ENCODE measurements at places on chromosomes 5 and 9.

GRCh38 chr5:10337986-10338385 is 15.5 kb upstream of the MARCHF6 start:
- no peak for DNase-seq

- DNase-seq = no peak
Measured at GRCh38 chr5:135955525-135955924, 742 bp upstream of the LECT2 start.

DNA sequence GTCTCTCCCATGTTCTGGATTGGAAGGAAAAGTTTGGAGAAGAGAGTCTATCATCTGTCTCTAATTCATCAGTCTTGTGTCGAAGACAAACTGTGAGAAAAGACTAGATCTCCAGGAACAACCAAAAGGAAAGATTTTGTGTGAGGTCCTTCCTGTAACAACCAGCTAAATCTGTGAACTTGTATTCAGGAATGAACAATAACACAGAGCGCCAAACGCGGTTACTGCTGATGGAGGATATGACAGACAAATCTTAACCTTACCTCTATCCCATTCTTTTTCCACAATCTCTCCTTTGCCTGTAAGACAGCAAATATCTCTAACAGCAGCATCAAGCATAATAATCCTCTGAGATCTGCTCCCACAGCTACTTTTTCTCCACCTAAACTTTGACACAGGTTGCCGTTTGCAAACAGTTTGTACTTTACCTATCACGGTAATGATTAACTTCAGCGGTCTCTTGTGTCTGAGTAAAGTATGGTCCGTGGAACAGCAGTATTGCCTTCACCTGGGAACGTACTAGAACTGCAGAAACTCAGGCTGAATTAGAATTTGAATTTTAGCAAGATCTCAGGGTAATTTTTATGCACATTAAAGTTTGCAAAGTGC is 387.6 kb downstream of the ELAVL2 start:
- DNase-seq = no peak

DNA sequence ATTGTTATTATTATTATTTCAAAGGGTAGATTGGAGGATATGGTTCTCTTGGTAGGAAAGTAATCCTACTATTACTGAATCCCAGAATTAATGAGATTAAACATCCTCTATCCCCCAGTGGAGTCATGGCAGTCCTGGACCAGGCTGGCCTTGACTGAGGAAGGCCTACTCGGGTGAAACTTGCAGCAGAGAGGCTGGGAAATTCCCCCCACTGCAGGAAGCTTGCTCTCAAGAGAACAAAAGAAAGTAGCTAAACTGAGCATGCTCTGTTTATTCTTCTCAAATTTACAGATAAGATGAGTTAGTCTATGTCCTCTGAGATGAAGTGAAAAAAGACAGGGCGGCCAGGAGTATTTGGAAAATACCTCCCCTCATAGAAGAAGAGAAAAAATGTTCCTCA is 233.9 kb upstream of the RPS23 start:
- DNase-seq = no peak

DNA sequence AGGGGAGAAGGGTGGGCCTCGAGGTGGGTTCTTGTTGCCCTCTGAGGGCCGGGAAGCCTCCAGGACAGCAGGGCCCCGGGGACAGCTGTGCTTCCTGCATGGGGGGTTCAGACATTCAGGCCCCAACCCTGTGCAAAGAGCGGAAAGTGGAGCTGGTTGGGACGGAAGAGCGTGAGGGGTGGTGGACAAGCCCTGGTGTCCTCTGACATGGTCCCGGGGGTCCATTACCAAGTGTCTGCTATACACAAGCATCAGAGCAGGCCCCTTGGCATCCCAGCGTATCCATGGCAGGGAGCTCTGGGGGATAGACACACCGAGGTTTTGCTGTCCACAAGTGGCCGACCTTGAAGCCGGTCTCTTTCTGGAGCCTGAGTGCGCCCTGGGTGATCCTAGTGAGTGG is 9.3 kb downstream of the PLPP7 start:
- DNase-seq = no peak

DNA sequence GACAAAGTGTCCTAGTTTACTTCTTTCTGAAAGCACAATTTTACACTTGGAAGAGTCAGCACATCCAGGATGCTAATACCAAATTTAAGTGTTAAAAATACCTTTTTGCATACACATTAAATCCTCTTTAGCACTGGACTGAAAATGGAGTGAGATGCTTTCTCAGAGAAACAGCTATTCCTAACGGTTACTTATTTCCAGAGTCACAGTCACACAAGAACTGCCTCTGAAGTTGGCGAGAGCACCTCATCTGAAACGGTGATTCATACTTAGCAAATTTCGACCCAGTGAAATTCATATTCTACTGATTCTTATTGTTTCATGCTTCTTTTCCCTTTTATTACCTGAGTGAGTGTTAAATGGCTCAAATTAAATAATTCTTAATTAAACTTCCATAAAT is 12.2 kb downstream of the CDH18 start:
- no peak for DNase-seq

- DNase-seq = no peak
Measured at GRCh38 chr5:23234197-23234596, 273.2 kb upstream of the PRDM9 start.

DNA sequence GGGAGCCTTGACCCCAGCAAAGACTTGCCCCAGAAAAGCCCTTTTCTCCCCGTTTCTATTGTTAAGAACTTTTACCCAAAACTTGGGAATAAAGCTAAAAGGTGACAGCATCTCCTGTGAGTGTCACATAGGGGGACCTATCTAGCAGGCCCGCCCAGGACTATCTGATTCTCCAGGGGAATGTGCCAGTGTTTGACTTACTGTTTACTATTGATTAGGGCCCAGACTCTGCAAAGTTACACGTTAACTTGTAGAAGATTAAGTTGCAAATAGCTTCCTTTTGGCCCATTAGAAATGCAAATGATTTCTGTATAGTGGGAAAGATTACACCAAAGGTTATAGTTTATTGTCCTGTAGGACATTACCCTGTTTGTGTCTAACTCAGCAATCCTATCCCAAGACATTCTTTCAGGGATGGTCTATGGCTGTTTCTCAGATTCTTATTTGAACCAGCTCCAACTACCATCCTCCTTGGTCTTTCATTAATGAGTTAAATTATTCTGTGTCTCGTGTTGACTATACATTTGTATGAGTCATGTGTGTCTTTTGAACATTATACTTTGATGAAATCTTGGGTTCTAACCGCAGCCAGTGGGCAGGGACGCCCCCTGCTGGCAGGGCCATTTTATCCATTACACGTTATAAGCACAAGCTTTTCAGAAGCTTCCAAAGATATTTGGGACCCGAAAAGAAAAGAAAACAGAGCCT is 60.7 kb downstream of the HRH2 start:
- no peak for DNase-seq

- DNase-seq = no peak
Measured at GRCh38 chr5:77418601-77419581, 73.2 kb downstream of the WDR41 start.

- DNase-seq = no peak
Measured at GRCh38 chr5:101995585-101995984, 300.5 kb downstream of the SLCO4C1 start.

DNA sequence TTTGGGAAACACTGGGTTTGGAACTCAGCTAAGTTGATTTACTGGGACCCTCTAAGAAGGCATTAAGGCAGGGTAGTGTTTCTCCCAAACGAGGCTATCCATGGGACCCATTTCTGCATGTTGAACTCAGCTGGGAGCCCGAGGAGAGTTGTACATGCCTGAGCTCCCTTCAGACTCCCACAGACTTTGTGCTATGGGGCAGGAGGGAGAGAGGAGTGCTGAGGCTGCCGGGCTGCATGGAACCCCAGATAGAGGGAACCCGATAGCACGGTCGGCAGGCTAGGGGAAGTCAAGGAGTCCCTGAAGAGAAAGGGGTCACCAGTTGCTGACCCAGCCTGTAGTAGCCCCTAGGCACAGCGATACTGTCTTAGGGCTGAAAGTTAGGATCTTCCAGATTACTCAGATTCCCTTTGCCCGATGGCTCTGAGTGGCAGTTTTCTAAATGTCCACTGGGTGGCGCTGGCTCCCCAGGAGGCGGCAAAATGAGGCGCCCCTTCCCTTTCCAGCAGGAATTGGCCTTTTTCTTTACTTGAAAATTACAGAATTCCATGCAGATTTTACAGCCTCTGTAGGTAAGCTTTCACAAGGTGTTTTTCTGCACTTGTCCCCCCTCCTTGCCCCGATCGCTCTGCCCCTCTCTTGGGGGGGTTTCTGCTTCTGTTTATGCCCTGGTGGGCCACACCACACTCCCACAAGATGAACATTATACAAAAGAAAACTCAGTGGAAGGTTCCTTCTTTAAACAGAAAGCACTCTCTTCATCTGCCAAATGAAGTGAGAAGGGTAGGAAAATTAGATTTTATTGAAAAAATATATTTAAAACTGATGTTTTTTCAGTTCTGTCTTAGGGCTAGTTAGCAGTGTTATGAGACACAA is 17.8 kb downstream of the NANS start:
- peak; percentile 27 for DNase-seq

- DNase-seq = no peak
Measured at GRCh38 chr5:53191548-53192165, 82.1 kb upstream of the MOCS2 start.

- DNase-seq = no peak
Measured at GRCh38 chr5:143024228-143024920, 254.2 kb downstream of the ARHGAP26 start.

DNA sequence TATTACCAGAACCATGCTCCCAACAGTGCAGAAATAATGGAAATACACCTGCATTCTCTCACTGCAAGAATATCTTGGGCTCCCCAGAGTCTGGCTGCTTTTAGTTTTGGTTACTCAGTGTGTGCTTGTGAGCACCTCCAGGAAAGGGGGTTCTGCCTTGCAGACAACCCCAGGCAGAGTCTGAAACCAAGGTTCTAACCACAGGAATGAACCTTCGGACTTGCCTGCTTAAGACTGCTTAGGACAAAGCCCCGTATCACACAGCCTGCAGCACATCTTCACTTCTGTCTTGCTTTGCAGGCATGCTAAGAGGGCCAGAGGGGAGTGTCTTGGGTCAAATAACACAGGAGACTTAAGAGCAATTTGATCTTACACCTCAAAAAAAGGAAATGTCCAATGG is 94.8 kb upstream of the SPATA31C2 start:
- no peak for DNase-seq

- DNase-seq = no peak
Measured at GRCh38 chr9:119164716-119165115, 204.5 kb downstream of the BRINP1 start.

DNA sequence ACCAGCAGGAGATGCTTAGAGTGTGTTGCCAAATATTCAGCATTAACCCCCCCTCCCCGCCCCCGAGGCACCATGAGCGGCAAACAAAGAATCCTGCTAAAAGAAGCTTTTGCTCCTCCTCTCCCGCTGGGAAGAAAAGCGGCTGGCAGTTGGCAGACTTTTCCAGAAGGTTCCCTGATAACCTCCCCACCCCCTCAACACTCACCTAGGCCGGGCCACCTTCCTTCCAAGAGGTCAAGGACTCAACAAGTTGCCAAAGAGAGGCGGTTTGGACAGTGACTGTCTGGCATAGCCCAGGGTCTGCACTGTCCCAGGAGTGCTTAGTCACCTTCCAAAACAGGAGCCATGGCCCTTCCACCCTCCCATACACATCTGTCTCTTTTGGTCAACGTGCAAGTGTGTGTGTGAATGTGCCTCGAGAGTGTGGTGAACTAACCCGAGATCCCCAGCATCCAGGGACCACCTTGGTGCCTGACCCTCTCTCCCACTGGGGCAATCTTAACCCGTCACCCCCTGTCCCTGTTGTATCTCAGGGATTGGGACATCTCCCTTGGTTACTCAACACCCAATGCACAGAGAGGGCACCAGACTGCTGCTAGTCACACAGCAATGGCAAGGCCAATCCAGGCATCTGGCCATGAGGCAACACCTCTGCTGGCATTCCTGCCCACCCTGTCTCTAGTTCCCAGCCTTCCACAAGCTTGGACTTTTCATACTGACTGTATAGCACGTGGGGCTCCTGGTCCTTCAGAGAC is 18.9 kb downstream of the CAMK2A start:
- no peak for DNase-seq

GRCh38 chr9:18404434-18405029 is 69.4 kb upstream of the ADAMTSL1 start:
- DNase-seq = no peak

DNA sequence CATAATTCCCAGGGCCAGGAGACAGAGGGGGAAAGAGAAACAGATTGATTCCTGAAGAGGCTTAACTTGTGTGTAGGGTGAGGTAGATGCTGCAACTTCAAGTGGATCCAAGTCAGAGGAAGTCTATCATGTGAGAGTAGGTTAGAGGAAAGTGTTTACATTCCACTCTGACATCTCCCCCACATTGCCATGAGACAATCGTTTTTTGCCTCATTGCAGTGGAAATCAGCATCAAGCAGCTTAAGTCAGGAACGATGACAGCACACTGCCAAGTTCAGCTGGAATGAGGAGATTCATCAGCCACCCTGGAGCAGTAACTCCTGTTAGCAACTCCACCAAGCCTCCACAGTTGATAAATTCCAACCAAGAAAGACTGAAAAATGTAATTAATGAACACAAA is 689.7 kb upstream of the MEF2C start:
- DNase-seq = no peak

DNA sequence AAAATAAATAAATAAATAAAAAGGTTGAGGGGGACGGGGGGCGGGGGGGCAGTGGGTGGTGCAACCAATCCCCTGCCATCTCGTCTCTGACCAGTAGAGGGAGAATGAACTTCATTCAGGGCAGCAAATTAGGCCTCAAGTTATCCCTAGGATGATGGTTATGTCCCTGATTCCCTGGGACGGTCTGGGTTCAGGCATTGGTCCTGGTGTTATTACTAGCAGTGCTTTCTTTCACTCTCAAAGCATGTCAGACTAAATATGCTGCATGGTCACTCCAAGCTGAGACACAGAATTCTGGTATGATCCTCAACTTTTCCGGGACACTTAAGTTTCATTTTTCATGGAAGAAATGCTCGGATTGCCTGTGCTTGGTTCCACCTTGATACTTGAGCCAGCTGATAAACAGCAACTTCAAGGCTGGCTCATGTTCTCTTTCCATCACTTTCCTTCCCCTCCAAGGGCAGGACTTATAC is 59.4 kb downstream of the DAP start:
- no peak for DNase-seq

DNA sequence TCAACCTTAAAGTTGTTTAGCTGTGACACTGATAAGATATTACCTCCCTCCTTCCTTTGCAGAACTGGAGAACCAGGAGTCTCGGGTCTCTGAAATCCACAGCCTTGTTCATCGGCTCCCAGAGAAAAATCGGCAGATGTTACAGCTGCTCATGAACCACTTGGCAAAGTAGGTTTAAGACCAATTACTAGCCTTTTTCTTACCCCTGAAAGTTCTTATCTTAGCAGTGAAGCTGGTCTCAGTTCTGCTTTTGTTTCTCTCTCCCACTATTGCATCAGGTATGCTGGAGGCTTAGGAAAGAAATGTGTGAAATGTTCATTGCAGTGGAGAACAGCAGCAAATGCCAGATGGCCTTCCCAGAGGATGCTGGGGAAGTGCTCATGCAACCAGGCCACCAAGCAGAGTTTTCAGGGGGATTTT is 287.4 kb downstream of the ARHGAP26 start:
- no peak for DNase-seq

DNA sequence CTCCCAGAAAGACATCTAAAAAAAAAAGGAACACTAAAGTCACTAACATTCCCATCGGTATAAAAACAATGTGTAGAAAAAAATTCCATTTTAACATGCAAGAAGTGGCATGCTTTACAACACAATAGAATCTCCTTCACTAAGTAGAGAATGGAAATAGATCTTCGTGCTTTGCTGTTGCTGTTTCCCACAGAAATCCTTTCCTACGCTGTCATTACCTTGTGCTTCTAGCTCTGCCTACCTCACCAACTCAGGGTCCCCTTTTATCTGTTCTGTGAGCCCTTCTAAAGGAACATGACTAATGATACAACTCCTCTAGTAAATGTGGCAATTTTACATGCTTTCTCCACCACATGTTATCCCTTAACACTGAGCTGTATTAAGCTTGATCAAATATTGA is 202.9 kb downstream of the MCTP1 start:
- DNase-seq = no peak

Measured in amygdala (tissue), 56 donors.